Eye (tissue), 1 donor: ENCODE measurements at places on chromosomes 6 and 20.
A peak's percentile ranks its signal among the peaks of the same experiment; 100 is the strongest.

DNA sequence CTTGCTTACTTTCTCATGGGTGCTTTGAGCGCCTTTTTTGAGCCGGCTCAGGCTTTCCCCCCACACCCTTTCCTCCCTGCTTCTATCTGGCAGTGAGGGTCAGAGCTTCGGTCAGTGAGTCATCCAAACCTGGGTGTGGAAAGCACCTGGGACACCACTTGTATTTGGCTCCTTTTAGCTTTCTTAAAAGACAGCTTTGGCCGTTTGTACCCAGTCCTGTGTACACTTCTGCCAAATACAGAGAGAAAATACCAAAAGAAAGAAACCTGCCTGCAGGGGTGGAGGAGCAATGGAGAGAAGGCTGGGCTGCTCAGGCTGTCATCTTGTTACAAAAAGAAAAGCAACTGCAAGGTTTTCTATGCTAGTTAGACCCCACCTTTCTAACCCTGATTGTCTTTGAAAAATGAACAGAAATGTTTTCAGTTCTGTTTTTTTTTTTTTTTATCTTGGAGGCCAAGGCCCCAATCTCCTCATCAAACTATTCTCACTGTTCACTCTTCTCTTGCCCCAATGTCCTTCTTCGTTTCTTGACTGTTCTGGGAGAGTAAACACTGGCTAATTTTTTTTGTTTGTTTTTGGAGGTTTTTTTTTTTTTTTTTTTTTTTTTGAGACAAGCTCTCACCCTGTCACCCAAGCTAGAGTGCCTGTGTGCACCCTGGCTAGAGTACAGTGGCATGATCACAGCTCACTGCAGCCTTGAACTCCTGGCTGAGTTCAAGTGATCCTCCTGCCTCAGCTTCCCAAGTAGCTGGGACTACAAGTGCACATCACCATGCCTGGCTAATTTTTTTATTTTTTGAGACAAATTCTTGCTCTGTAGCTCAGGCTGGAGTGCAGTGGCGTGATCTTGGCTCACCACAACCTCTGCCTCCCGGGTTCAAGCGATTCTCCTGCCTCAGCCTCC lies 76.4 kb downstream of the SSR1 start:
- no peak for DNase-seq

DNA sequence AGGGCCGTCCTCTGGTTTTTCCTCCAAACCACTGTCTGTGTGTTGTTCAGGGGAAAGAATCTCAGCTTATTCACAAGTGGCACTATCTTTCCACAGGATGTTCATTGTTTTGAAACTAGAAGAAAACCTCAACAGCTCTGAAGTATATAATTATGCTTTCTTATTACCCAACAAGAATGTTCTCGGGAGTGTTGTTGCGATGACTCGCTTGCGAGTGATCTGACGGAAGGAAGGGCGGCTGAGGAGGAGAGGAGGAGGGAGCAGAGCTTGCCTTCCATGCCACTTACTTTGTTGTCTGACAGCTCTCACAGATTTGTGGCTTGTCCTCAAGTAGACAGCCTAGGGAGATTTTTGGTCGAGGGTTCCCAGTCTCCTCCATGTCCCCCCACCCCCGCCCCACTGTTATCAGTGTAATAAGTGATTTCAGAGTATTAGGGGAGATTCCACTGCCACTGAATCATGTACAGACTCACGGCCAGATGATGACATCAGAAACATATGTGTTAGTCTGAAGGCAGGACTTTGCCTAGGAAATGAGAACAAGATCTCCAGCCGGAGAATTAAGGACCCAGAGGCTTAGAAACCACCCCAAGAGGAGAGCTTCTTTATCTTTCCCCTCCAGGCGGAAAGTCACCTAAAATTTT lies 80.7 kb upstream of the CCN6 start:
- DNase-seq = peak; percentile 78

GRCh38 chr6:41716516-41717391 lies 18.7 kb downstream of the TFEB start:
- DNase-seq = no peak

DNA sequence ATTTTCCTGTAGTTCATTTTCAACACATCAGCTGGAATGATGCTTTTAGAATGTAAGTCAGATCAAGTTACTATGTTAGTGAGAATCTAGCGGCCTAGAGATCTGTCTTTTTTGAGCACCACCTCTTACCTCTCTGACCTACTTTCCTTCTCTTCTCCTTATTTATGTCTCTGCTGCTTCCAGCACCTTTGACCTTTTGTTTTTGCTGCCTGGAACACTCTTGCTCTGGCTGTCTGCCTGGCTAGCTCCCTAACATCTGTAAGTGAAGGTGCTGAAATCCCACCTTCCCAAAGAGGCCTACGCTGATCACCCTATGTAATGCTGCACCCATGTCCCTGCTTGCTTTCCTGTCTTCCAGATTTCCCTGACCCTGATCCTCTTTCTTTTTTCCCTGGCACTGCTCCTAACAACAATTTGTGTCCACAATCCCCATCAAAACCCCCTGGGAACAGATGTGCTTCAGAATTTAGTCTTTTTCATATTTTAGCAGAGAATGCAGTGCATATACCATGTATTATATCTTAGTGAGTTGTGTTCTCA lies 87.8 kb downstream of the RFPL4B start:
- no peak for DNase-seq

DNA sequence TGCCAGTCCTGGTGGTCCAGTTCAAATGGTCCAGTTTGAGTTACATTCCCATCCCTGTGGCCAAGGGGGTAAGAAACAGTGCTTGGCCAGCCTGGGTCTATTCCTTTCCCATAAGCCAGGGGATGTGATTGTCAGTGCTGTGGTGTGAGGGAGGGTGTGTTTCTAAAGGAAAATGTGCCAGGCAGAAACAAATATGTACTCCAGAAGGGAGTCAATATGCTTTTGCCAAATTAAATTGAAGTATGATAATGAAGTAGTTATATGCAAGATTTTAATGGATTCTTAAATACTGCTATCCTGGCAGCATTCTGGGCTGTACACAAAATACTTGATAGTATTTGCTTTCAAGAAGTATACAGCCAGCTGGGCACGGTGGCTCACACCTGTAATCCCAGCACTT lies 16.6 kb upstream of the PAQR8 start:
- DNase-seq = no peak

DNA sequence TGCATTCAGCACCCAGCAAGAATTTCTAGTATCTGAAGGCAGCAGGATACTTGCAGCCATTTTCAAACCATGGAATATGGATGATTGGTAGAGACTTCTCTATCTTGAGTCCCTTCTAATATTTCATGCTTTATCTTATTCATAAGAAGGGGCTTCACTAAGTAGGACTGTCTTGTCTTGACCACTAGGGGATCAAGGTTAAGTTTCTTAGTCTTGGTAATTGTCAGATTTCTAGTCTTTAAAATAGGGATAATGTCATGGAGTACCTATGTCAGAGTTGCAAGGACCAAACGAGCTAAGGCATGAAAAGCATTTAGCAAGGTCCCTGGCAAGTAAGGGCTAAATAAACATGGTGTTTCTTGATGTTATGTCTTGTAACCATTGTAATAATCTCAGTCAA lies 68.5 kb upstream of the ESR1 start:
- no peak for DNase-seq

DNA sequence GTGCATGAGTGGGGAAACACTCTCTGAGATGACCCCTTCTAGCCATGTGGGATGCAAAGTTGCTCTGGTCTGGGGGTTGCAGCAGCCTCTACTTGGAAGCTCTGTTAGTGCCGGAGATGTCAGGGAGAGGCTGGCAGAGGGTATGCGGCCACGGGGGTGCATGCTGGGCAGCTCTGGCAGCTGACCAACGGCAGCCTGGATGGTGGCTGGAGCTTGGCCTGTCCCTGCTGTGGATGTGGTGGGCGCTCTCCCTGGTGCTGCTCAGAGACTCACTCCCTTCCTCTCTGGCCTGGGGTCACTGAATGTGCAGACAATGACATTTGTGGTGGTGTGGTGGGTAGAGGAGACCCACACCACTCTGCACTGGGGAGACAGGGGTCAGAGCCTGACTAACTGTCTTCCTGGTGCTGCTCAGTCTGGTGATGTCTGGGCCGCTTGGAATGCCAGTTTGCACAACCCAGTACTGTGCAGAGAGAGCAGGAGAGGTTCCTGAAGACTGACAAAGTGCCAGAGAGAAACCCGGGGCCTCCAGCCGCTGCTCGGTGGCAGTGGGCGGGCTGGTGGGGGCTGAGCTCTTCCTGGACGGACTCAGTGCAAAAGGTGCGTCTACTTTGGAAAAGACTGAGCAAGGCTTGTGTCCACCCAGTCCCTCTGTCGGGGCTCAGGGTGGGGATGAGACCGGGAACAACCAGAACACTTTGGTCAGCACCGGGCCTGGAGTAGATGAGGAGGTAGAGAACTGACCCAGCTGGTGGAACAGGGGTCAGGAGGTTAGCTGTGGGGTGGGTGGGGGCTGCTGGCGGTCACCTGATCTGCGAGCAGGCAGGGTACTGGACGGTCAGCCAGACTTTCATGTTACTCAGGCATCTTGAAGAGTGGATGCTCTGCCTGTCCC lies 2.7 kb downstream of the MYT1 start:
- DNase-seq = no peak

DNA sequence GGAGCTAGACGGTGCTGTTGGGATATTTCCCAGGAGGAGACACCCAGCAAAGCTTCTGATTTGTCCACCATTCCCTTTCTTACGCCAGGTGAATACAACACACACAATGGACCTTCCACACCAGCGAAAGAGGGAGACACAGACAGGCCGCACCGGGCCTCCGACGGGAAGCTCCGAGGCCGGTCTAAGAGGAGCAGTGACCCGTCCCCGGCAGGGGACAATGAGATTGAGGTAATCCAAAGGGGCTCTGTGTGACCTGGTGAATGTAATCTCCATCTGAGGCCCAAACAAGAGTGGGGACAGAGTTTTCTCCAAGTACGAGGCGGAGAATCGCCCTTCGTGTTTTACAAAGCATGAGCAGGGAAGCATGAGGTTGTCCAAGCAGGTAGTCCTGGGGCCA lies 194.5 kb downstream of the EYA2 start:
- DNase-seq = no peak

DNA sequence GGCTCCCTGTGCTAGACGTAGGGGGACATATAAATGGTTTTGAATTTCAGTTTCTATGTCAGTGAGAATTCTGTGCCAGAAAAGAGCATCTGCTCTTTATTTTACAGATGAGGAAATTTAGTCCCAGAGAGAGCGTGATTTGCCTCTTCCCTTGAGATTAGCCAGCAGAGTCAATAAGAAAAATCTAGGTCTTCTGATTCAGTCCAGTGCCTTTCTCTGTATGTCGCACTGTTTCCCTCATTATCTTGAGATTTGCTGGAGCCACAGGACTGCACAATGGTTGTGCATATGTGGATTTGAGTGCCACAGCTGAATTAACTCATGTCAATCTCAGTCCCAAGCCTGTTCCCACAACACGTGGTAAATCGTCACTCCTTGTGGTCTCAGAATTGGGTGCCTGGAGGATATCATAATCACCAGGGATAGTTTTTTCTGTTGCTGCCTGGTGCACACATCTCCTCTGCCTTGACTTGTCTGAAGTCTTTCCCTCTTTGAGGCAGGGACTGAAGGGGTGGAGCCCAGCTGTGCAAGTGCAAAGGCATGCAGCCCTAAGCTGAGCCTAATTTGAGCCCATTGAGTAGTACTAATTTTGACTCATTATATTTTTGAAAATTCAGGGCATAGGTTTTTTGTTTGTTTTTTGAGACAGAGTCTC lies 276.7 kb downstream of the SOX4 start:
- DNase-seq = peak; percentile 61

- no peak for DNase-seq
Observed at GRCh38 chr20:49030954-49031619, 15.0 kb upstream of the CSE1L start.

DNA sequence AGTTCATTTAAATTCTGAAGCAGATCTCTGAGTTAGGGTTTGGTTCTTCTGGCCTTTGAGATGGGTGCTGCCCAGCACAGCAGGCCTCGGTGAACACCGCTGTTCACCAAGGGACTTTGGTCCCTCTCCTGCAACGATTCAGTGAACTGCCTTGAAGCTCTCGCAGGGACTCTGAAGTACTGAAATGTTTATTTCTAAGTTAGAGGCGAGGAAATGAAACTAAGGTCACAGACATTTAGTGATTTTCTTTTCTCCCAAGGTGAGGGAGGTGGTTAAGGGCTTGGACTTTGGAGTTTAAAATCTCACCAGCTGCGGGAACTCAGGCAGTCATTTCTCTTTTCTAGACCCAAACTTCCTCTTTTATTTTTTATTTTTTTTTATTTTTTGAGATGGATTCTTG lies 26.2 kb downstream of the E2F3 start:
- DNase-seq = no peak

DNA sequence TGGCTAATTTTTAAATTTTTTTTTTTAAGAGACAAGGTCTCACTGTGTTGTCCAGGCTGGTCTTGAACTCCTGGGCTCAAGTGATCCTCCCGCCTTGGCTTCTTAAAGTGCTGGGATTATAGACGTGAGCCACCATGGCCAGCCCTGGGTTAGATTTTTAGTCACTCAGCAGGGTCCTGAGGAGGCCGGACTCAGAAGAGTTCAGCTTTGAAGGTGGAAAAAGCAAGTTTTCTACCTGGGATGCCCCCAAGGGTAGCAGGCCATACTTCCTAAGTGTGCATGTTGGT lies 44.2 kb downstream of the FGD2 start:
- DNase-seq = no peak

- DNase-seq = no peak
Observed at GRCh38 chr6:16305788-16306187, 67.4 kb downstream of the GMPR start.

DNA sequence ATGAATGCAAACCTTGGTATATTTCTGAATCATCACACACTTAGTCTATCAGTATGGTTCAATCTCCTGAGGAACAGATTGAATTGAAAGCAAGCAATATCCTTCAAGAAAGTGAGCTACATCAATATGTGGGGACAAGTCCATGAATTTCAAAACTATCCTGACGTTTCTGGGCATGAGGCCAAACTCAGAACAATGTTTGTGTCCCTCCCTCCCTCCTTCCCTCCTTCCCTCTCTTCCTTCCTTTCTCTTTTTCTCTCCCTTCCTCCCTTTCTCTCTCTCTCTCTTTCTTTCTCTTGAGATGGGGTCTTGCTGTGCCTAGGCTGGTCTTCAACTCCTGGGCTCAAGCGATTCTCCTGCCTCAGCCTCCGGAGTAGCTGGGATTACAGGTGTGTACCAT lies 27.9 kb upstream of the SYNCRIP start:
- DNase-seq = peak; percentile 20

- no peak for DNase-seq
Observed at GRCh38 chr6:48031711-48032110, 79.3 kb downstream of the PTCHD4 start.

DNA sequence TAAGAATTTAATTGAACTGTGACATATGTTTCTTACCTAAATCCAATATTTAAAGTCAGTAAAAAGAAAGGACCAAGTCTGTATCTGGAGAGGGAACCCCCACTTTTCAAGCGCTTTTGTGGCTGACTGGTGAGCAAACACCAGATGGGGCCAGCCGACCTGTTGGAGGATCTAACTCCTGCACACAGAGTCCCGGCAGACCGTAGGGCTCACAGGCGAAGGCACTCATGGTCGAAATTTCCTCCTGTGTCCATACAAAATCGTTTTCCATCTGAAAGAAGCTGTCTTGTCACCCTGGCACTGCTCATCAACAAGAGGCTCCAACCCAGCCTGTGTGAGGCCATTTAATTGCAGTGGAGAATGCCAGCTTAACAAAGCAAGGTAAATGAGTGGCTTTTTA lies 94.0 kb downstream of the SCML4 start:
- no peak for DNase-seq
